NB4 (cell line): ENCODE measurements at places on chromosomes 13 and 19.
A peak's percentile ranks its signal among the peaks of the same experiment; 100 is the strongest.

GRCh38 chr13:110291286-110291685 lies 15.7 kb downstream of the COL4A1 start:
- no peak for DNase-seq

GRCh38 chr19:35291916-35292315 lies at the start of gene MAG:
Gene MAG (plus strand): TSS chr19:35292161. CDS start chr19:35295409, 3,248 bp downstream.
- no peak for DNase-seq

- DNase-seq: no peak
Measured at GRCh38 chr13:101579281-101579802, 126.9 kb downstream of the ITGBL1 start.

DNA sequence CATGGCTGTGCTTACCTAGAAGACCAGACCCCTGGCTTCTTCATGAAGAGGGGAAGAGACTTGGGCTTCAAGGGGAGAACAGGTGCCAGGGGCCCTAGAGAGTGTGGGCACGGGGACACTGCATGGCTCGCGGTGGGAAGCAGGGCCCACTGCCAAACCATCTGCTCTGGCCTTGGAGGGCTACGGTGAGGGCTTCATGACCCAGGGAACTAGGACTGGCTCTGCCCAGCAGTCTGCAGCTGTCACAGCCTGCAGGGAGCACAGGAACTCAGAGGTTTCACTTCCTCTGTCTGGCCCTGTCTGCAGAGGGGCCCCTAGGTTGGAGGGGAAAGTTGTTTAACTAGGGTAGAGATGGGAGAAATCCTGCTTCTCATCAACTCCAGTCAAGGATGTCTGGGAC lies 4.3 kb downstream of the ERCC1 start:
- peak; percentile 81 for DNase-seq

GRCh38 chr13:40974460-40975407 lies 44.4 kb downstream of the ELF1 start:
- peak; percentile 90 for DNase-seq

DNA sequence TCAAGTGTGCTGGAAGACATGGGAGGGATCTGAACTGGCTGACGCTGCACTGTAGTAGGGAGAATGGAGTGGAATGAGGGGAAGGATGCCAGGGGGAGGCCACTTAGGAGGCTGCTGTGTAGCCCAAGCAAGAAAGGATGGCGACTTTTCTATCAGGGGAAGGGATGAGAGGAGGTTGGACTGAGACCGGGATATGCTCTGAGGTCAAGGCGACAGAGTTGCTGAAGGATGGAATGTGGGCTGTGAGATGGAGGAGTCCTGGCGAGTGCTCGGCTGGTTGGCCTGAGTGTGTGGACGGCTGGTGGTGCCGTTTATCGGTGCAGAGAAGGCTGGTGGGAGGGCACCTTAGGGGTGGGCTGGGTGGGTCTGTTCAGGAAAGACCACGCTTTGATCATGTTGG lies 45.7 kb downstream of the IRS2 start:
- no peak for DNase-seq

GRCh38 chr19:55083004-55083850 lies 7.6 kb downstream of the EPS8L1 start:
- DNase-seq: no peak

DNA sequence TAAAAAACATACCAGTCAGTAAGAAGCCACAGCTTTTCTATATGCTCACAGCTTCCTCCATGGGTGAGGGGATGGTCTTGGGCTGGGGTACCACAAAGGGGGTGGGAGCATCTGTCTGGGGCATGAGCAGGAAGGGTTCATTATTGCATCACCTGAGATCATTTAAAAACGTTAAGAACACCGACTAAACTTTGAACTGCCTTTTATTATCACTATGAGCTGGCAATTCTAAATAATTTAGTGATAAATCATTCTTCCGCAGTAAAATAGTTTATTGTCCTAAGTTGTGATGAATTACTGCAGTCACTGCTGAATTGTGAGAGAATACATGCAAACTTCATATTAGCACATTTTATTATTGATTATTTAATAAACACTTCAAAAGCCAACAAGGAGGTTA lies 71.6 kb downstream of the KL start:
- DNase-seq: no peak

DNA sequence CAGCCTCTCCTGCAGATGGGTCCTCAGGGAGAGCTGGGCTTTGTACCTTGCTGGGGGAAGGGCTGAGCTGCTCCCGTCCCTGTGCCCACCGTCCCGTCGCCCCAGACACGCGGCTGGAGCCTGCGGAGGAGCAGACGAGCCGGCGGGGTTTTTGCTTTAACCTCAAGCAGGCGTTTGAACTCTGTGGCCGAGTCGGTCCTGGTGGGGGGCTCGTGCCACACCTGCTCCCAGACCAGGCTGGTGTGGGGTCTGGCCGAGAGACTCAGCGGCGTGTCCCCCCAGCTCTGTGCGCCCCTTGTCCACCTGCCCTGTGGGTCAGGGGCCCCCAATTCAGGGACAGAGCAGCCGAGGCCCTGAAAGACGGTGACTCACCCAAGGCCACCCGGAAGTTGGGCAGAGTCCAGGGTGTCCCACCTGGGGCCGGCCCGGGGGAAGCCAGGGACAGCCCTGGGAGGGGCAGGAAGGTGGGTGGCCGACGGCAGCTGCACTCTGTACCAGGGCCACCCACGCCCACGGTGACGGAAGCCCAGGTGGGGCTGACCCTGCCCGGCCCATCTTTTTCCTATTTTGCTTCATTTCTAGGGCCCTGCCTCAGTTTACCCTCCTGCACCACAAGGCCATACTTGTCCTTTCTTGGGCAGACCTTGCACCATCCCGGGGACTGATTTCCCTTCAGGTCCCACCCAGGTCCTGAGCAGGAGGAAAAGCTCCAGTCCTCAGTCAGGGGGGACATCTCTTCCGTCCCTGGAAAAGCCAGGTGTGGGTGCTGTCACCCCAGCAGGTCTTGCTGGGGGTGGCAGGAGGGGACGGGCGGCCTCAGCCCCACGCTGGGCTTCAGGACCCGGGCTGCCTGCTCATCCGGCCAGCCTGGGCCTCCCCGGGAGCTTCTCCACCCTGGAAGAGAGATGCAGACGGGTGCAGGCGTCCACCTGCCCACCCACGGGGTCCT lies 5.3 kb downstream of the EFNA2 start:
- DNase-seq: no peak

- peak; percentile 64 for DNase-seq
Measured at GRCh38 chr13:49213997-49214916, 5.9 kb upstream of the MLNR start.

DNA sequence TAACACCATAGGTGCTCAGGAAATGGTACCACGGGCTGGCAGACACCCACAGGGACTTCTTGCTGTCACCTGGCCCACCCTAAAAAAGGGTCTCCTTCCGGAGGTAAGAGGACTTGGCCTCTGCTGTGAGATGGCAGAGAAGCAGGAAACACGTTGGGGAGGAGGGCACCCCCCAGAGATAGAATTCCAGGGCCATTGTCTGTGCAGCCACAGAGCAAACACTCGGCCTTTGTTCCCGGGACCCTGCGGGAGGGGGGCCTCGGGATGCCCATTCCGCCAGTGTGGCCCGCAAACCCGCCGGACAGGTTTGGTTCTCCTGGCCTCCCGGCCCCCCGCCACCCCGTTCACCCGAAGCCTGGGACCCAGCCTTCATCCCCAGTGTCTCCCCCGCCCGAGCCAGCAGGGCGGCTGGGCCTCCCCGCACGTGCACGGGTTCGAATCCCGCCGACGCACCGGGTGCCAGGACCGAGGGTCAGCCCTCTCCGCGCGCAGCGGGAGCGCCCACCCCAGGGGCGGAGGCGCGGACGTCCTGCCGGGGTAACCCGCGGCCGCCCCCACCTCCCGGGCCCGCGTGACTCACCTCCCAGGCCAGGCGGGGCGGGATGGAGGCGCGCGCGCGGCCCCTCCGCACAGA lies 714 bp downstream of the PLPP2 start:
- DNase-seq: no peak
